Stimulated activated naive CD8-positive, alpha-beta T cell treated with anti-CD3 and anti-CD28 coated beads, Interleukin-15, Interleukin-2, amounts not matched to agents 100 U/mL and 50 U/mL, for 24 hours (primary cell): ENCODE measurements at places on chromosomes 12 and 14.

GRCh38 chr14:83255015-83255726, 1721.5 kb upstream of the SEL1L start:
- no peak for DNase-seq

DNA sequence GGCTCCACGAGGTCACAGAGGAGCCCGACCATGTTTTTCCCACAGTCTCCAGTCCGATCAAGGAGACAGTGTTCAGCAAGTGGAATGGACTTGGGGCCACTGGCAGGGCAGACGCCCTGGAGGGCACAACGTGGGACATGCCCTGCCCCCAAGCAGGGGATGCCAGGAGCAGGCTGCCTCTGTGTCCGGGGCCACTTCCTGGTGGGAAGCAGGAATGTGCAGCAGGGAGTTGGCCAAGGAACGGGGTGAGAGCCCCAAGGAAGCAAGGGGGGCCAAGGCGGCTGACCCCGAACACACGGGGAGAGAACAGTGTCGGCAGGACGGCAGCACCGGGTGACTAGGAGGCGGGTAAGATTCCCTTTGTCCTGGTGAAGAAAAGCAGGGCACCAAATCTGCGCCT, 92.6 kb downstream of the CHGA start:
- no peak for DNase-seq

DNA sequence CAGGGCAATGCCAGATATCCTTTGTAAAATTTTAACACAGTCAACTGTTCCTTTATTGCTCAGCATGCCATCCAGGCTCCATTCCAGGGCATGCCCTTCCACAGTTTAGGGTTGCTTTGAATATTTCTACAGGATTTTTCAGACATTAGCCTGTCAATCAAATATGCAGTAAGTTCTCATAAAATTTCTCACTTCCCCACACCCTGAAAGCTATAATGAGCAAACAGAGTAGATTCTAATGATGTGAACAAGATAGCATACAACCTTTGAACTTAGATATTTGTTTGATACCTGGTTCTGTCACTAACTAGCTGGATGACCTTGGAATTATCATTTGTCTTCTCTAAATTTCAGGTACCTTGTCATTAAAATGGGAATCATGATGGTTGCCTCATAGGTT, 251.2 kb downstream of the SYT1 start:
- DNase-seq, result no peak

- no peak for DNase-seq
Observed at GRCh38 chr12:25186788-25187402, 8.1 kb downstream of the DNAI7 start.

DNA sequence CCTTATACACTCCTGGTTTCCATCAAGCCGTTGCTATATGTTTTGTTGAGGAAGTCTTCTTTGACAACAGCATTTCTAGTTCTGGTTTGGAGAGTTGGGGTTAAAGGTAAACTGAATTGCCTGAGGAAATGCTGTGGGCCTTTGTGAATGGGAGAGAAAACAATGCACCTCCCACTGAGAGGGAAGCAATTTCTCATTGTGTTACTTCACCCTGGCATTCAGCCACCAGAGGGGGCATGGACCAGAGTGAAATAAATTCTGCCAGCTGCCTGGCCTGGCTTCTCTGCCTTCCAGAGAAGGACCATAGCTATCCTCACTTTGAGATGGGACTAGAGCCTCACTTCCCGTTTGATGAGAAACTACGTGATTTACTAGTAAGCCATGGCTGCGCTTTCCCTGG, 475.3 kb downstream of the EGLN3 start:
- DNase-seq, result peak; percentile 8

DNA sequence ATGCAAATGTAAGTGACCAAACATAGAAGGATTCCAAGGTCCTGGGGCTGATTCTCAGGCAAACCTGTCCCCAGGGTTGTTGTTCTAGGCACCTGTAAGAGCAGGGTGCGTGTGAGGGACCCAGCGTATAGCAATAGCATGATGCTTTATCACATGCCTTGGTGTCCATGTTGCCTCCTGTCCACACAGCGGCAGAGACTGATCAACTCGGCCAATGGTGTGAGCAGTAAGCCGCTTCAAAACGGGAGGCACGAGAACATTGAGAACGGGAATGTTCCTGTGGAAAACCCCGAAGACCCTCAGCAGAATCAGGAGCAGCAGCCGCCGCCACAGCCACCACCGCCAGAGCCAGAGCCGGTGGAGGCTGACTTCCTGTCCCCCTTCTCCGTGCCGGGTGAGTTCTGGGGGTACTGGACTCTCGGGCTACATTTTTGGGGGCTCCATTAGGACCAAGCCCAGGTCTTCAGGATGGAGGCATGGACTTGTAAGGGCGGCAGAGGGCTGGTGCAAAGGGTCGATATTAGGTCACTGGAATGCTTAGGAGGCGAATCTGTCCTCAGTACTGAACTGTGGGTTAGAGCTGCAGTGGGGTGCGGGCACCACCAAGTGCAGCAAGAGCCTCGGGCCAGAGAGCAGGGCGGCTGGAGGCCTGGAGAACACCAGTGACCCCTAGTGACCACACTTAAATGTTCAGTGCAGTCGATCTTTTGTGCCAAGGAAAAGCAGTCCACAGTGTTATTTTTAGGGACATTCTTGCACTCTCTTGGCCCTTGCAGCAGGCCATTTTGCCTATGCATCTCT, 57.2 kb upstream of the RIN3 start:
- no peak for DNase-seq

- no peak for DNase-seq
Observed at GRCh38 chr12:14213542-14213941, 151.9 kb upstream of the ATF7IP start.

DNA sequence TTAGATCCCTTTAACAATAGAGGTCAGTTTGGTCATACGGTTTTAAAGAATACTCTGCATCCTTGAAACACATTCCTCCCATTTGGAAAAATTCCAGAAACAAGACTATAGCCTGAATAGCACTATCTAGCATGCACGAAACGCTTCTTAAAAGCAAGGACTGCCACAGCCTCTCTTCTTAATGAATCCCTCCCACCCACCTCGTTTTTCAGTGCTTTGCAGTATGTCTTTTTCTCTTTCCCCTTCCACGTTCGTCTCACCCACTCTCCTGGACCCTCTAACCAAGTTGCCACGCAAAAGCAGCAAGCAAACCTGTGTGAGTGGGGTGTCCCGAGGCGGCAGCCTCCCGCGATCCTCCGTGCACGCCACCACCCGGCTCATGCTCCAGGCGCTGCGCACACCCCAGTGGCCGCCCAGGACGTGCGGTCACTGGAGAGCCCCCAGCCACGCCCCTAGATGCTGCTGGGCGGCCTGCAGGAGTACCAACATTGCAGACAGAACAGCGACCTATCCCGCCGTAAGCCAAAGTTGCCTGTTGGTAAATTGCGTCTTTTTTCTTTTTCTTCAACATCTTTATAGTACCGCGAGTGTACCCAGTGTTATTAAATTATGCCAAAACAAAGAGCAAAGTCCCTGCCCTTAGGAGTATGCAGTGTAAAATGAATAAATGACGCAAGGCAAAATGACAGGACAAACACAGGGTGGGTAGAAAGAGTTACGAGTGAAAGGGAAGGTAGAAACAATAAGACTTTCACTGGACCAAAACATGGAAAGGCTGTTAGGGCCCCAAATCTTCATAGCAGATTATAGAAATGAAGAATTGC, at the start of gene SLC38A4:
TSS of gene SLC38A4 (minus strand) at position 407 of the 824 bp plus-strand sequence. CDS start 32,926 bp downstream, outside the sequence.
- DNase-seq, result no peak

- DNase-seq, result no peak
Observed at GRCh38 chr14:68603533-68604360, 189.1 kb downstream of the ZFP36L1 start.

GRCh38 chr12:129851296-129851695, 52.5 kb downstream of the TMEM132D start:
- no peak for DNase-seq

DNA sequence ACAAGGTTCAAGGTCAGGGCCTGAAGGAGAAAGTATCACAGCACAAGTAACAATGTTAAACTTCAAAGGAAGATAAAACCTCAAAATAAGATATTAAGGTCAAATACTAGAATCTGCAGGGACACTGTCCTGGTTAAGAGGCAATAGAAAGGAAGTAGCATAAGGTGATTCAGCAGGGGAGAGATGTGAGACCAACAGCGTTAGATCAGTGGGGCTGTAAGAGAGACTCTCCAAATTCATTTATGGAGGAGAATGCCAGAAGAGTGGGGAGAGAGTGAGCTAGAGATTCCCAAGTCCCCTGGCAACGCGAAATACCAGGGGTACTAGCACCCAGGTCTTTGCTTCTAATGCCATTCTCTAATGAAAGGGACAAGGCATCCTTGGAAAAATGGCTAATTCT, 610.9 kb downstream of the DIO2 start:
- no peak for DNase-seq

DNA sequence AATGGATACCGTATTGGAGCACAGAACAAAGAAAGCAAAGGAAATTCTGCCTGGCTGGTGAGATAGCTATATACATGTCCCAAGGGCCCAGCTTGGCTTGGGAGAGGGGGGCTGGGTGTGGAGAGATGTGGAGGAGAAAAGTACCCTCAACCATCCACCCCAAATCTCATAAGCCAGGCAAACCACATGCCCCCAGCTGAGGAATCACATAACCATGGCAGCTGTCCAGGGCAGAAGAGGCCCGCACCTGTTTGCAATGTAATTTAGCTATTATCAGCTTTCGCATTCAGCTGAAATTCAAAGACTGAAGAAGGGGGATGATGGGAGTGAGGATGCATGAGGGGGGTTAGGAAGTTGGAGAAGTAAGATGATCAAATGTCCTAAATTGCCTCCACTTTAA, 196.1 kb downstream of the TBX5 start:
- DNase-seq, result no peak

GRCh38 chr12:17999174-17999801, 90.7 kb downstream of the RERGL start:
- DNase-seq, result no peak
